ENCODE measurements at places on chromosomes 1 and 21.
A peak's percentile ranks its signal among the peaks of the same experiment; 100 is the strongest.

- peak; percentile 52 for DNase-seq
Measured at GRCh38 chr21:42641311-42642218, 11.9 kb upstream of the PDE9A start.

DNA sequence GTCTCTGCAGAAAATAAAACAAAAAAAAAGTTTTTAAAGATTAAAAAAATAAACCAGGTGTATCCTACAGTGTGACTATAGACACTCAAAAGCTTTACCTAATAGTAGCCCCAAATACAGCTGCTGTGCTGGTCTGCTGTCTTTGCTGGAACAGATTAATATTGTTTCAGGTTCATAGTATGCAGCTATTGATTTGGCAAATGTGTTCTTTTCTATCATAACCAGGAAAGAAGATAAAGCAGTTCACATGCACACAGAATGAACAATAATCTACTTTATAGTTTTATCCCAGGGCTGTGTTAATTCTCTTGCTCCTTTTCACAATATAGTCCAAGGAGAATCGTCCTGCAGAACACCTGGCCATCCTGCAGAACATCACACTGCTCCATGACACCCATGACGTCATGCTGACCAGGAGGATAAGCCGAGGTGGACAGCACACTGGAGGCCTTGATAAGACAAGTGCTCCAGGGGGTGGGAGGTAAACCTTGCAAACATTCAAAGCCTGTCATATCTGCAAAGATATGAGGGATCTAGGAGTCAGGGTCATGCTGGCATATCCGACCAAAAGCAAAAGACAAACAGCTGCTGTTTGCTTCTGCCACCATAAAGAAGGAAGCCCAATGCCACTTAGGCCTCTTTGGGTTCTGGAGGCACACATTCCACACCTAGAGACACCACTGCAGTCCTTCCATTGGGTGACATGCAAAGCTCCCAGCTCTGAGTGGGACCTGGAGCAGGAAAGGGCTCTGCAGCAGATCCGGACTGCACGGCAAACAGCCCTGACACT, 86.1 kb upstream of the SLC2A1 start:
- no peak for DNase-seq

DNA sequence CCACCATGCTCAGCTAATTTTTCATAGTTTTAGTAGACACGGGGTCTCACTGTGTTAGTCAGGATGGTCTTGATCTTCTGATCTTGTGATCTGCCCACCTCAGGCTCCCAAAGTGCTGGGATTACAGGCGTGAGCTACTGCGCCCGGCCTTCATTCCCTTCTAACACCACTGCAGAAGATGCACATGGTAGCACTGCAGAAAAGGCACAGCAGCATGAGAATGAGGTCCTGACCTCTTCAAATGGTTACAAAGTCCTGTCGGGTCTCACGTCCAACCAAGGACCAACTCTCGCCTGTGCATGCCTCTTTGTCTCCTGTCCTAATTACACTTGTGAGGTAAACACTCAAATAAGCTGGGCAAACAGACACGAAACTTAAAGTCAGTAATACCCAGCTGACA, 83.0 kb upstream of the GCLM start:
- DNase-seq: no peak

GRCh38 chr1:3477241-3477995, 23.0 kb downstream of the ARHGEF16 start:
- DNase-seq: no peak

DNA sequence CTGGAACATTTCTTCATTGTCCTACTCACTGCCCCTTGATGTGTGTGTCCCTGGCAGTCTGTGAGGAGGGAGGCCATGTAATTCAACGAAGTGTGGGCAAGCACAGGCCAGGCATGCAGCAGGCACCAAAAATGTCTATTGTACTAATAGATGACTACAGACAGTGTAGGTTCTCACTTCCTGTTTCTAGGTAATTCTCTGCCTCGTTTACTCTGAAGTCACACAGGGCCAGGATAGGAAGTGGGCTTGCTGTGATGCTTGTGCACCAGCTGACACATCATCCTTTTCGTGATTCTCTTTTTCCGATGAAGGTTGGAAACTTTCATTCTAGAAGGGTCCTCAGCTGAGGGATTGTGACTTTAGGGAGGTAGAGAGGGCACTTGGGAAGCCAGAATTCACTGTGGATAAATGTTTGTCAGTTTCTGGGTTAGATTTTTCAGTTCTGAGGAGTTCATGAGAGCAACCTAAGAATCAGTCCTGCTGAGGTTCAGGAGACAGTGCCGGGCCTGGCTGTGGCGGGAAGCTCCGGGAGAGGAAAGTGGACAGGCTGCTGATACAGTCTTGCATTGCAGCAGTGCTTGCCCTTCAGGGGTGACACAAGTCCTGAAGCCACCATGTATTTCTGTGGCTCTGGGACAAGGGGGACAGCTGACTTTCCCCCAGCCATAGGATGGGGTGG, 4.3 kb upstream of the CSF1 start:
- DNase-seq: no peak

DNA sequence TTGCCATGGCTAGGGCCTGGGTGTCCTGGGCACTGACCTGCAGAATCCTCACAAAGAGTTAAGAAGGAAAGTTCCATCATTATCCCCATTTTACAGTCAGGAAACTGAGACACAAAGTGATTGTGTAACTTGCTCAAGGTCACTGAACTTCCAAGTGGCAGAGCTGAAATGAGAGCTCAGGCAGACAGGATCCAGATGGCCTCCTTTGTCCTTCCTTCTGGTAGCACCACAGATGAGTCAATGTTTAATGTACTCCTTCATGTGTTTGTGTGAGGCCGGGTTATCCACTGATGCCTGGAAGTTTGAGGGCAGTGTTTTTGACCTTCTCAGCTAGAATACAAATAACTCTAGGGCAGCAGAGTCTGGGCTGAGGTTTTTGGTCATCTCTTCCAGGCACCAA, 207.0 kb downstream of the TNR start:
- DNase-seq: no peak

GRCh38 chr1:244435562-244436205, 16.0 kb downstream of the ADSS2 start:
- peak; percentile 20 for DNase-seq

DNA sequence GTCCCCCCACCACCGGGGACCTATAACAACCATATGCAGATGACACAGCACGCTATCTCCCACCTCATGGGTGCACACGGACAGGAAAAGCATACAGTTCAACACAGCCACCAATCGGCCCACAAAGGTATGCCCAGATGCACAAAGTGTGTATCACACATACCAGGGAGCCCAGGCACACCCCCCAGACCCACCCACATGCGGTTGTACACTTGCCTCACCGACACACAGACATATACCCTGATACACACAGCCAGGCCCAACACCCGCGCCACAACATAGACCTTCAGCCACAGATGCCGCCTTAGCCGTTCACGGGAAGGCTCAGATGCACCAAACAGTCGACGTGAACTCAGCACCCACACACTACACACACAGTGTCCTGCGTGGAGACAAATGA, 5.5 kb downstream of the CROCC start:
- DNase-seq: no peak

DNA sequence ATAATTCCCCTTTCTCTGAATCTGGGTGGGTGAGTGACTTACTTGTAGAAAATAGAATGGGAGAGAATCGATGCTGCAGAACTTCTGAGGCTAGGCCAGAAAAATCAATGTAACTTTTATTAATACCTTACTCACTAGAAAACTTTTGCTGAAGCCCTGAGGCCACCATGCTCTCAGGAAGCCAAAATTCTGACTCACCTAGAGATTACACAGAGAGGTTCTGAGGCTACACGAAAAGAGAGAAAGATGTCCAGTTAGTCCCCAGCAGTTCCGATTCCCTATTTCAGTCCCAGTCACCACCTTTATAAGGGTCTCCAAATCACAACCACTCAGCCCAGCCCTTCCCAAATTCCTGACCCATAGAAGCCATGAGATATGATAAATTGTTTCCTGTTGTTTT, 135.2 kb downstream of the NTPCR start:
- DNase-seq: no peak

DNA sequence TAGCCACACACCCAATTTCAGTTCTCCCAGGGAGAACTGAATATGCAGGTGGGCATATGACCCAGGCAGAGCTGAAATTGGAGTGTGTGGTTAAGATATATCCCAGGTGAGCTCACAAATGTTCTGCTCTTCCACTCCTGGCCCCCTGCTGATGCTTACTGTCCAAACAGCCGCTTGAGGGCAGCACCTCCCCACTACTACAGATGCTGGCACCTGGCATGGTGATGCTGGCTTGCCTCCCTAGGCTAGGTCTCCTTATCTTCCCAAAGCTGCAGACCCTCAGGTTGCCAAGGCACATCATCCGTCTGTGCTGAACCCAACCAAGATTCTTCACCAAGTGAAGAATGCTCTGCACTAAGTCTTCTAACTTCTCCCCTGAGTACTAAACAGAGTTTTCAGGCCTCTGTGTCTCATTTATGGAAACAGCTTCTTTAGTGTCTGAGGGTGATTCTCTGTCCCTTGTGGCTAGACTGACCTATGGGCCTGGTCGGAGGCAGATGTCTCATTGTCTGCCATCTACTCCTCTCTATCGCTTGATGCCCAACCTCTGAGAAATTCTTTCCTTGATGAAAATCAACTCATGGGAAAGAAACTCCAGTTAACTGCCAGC, 27.2 kb downstream of the XCL1 start:
- peak; percentile 81 for DNase-seq

GRCh38 chr1:12570291-12570690, 47.7 kb downstream of the DHRS3 start:
- no peak for DNase-seq

DNA sequence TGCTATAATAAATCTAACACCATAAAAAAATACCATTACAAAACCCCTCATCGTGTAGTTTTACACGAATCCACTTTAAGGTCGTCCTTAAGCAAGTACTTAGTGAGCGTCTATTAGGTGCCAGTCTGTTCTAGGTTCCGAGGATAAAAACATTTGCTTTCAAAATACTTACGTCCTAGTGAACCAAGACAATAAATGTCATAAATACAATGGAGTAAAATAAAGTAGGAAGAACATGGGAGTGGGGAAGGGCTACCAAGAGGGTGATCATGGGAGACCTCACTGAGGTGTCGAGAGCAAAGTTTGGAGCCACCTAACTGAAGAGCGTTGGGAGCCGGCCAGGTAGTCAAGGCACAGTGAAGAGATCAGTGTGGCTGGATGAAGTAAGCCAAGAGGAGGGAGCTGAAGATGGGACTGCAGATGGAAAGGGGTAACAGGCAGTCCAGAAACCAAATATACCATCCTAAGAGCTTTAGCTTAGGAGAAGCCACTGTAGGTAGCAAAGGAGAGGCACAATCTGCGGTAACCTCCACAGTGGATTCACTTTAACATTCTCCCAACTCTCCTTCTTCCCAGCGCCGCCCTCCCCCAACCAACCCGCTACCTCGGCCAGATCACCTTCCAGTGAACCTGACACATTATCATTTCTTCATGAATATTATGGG, 684 bp downstream of the LTN1 start:
- DNase-seq: no peak

- DNase-seq: no peak
Measured at GRCh38 chr1:65992831-65993271, 200.2 kb downstream of the PDE4B start.

DNA sequence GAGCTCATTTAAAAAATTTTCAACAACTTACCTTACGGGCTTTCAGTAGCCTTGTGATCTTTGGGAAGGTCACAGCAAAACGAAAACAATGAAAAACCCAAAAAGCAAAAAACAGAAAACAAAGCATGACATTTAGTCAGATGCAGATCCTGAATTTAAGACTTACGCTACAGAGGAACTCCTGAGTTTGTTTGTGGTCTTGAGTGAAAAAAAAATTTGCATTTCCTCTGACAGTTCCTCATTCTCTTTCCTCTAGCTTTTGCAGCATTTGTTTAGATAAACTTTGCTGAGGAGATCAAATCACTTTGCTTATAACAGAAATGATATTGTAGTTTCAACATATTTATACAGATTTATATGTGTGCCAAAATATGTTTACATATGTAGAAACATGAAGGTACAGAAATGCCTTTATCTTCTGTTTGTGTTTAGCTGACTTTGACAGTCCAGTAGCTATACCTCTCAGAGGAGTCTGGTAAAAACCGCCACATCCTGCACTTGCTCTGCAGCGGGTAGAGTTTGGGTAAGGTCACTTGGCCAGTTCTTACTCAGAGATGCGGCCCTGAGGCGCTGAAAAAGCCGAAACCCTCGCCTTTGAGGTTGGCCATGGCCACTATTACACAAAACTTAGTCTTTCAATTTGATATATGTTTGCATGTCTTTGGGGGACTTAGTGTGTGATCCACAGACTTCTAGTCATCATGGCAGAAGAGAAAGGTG, 142.5 kb downstream of the TNR start:
- DNase-seq: no peak

DNA sequence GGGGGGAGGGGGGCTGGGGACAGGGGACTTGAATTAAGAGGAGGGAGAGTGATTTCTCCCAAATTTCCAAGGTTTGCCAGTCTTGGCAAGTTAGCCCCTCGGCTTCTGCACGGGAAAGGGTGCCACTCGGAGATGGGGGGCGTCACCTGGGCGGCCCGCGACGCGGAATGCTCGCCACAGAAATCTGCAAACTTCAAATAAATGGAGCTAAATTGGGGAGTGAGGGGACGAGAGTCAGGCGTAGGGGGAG, 885 bp upstream of the SSBP3 start:
- no peak for DNase-seq

DNA sequence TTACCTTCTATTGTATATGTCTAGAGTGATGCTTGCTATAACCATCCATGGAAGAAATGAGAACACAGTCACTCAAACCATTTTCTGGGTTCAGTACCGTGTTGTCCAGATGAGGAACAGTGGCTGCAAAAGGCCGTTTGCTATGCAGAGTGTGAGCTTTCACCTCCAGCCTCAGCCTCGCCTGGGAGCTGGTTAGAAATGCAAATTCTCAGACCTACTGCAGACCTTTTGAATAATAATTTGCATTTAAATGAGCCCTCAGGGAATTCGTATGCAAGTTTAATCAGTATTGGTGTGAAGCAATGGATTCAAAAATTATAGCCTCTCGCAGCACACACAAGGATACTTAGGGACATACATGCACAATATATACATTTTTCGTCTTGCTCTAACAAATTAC, 24.1 kb downstream of the KCNJ15 start:
- DNase-seq: no peak

GRCh38 chr21:28928578-28929420, 63.9 kb downstream of the LTN1 start:
- no peak for DNase-seq

GRCh38 chr1:15799928-15800835, 7.3 kb downstream of the UQCRHL start:
- DNase-seq: peak; percentile 53

GRCh38 chr1:156151093-156151688, 2.2 kb upstream of the SEMA4A start:
- DNase-seq: no peak

GRCh38 chr1:201982082-201982622, 296 bp upstream of the RNPEP start:
- DNase-seq: peak; percentile 87
